ENCODE measurements at places on chromosomes 5 and 9. TPM values are rescaled to one million over a fixed set of nuclear protein-coding genes. Genes with fewer than 3 reads are reported as not detected.

C8G gene
- 0.59 TPM for total RNA-seq

HBEGF gene
- 2.4 TPM for total RNA-seq

RNF208 gene
- 10.1 TPM for total RNA-seq

ZNF883 gene
- 8.7 TPM for total RNA-seq

IL4 gene
- total RNA-seq = not detected

DNA sequence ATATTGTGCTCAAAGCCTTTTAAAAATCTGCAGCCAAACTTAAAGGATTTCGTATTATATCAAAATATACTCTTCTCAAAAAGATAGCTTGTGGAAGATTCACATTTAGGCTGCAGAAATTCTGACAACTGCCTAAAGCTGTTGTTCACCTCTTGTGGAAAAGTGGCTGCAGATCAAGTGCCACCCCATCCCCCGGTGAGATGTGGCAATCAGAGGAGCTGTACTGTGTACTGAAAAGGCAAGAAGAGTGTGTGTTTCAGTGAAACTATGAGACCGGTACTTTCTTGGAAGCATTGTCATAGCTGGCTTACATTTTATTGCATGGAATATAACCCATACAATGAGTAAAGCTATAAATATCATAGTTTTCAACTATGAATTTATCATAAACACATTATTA lies 64.3 kb downstream of the CDH18 start:
- no peak for DNase-seq
- H3K27me3 ChIP-seq = no peaks in the 10 kb centered on the region
- no peaks in the 10 kb centered on the region for H3K36me3 ChIP-seq
- peaks cover 9% of the 10 kb centered on the region for H3K4me1 ChIP-seq

- peaks cover 24% of the 10 kb centered on the region for H3K36me3 ChIP-seq
- no peaks in the 10 kb centered on the region for H3K27me3 ChIP-seq
- DNase-seq = no peak
- H3K27ac ChIP-seq = no peak overlapping the region
- no peak overlapping the region for H3K4me3 ChIP-seq
- H3K4me1 ChIP-seq = no peaks in the 10 kb centered on the region
Observed at GRCh38 chr5:28012538-28012937, 974.2 kb upstream of the CDH9 start.

GRCh38 chr5:42923710-42924109 lies 112.0 kb upstream of the SELENOP start:
- no peaks in the 10 kb centered on the region for H3K27me3 ChIP-seq
- no peaks in the 10 kb centered on the region for H3K4me1 ChIP-seq
- H3K36me3 ChIP-seq = no peaks in the 10 kb centered on the region
